ENCODE measurements at places on chromosomes 6 and 20. TPM values are rescaled to one million over a fixed set of nuclear protein-coding genes. Genes with fewer than 3 reads are reported as not detected.

- H3K4me3 ChIP-seq: no peak overlapping the region
- no peak overlapping the region for H3K27ac ChIP-seq
- H3K36me3 ChIP-seq: no peaks in the 10 kb centered on the region
- no peak for DNase-seq
These were observed 48.4 kb downstream of the MAP3K7 start for GRCh38 chr6:90538278-90539046.

DNA sequence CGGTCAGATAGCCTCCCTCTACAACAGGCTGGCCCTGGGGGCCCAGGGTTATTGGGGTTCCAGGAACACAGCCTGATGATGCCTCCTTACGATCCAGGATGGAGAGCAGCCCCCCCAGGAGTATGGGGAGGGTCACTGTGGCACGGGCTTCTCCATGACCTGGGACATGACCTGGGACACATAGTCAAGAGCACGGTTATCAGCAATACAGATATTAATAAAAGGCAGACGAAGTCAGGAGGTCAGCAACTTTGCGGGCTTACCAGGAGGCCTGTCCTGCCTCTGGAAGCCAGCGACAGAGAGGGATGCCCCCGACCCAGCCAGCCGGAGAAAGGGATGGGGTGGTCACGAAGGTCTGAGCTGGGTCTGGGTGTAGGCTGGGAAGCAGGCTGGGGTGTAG, 795 bp downstream of the MMP24OS start:
- peaks cover 39% of the 10 kb centered on the region for H3K4me1 ChIP-seq
- H3K4me3 ChIP-seq: peak overlapping the region; percentile 61
- H3K27ac ChIP-seq: peak overlapping the region; percentile 88
- H3K36me3 ChIP-seq: peaks cover 76% of the 10 kb centered on the region
- DNase-seq: no peak

DNA sequence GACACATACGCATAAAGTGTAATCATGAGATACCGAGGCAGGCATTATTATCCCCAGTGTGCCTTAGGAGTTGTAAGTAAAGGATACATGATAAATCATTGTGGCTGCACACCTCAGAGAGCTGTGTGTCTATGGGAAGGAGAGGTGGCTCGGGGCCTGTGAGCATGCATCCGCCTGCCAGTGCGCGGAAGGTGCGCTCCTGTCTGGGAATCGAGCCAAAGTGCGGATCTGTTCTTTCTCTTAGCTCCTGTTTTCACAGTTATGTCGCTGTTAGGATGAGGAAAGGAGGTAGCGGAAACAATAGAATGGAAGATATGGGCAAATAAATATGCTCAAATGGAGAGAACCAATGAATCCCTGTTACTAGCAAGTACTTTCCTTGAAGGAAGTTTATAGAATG, 98.0 kb downstream of the ANKRD6 start:
- no peak overlapping the region for H3K4me3 ChIP-seq
- H3K4me1 ChIP-seq: no peaks in the 10 kb centered on the region
- no peak for DNase-seq
- no peak overlapping the region for H3K27ac ChIP-seq
- no peaks in the 10 kb centered on the region for H3K27me3 ChIP-seq

DNA sequence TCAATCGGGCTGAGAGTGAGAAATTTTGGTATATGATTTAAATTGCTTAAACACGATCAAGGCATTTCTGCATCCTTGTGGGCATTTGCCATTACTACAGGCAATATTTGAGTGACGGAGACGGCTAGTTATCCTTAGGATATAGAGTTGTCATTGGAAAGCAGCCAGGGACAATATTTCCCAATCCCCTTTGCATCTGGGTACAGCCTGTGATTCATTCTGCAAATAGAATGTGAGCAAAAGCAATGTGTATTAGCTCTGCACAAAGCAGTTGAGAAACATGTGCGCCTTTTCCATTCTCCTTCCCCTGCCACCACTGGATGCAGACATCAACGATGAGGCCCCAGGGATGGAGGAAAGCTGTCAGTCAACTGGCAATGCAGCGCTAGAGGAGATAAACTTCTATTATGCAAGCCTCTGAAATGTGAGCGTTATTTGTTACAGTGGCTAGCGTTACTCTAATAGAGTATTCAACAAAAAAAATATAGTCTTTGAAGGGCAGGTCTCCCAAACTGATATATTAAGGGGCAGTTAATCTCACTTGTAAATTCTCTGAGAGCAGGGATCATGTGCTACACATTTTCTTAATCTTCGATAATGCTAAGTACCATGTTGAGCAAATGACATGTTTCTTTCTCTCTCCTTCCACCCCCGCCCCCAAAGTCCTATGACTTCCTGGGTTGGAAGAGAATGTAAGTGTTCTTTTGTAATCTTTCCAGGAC, 37.1 kb upstream of the NCOA3 start:
- no peak overlapping the region for H3K4me3 ChIP-seq
- no peaks in the 10 kb centered on the region for H3K27me3 ChIP-seq
- H3K27ac ChIP-seq: no peak overlapping the region
- H3K36me3 ChIP-seq: no peaks in the 10 kb centered on the region

DNA sequence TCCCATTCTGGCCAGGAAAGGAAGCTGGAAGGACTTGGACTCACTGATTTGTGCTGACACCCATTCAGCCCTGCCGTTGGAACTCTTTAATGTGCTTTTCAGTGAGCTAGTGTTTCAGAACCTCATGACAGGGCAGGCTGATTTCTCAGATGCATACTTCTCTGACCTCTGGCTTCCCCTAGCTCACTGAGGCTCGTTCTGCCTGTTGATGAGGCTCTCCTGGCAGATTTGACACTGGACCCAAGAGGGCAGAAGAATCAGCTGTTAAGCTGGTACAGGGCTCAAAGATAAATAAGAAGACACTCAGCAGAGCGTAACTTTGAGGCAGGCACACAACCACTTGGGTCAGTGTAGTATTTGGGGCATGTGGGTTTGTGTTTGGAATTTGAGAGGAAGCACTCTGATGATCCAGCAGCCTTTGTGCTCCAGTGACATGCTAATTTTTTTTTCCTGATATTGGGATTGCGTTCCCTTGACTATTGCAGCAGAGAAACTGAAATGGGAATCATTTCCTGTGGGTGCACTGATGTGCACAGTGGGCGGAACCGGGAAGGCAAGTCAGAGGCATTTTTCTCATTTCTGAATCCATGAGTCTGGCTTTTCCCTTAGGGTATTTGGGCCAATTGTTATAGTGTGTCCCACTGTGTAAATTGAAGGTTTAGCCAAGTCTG, 80.2 kb downstream of the CARMIL1 start:
- peak overlapping the region; percentile 79 for H3K27ac ChIP-seq
- no peaks in the 10 kb centered on the region for H3K27me3 ChIP-seq
- peaks cover 18% of the 10 kb centered on the region for H3K4me1 ChIP-seq
- H3K4me3 ChIP-seq: peak overlapping the region; percentile 12
- DNase-seq: peak; percentile 85

DNA sequence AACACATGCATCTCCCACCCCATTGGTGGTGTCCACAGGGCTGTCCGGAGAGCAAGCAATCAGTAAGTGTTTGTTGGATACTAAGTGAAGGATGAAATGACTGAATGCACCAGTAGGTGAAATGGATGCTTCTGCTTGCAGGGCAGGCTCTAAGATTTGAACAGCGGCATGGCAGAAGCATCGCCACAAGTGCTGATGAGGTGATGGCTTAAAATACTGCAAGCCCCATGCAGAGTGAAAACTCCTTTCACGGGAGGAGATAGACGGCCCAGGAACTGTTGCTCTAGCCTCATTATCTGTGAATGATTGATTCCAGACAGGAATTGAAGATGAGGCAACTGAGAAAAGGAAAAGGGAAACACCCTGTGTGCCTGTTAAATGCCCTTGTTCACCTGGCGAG, 158.9 kb downstream of the LY86 start:
- peaks cover 29% of the 10 kb centered on the region for H3K4me1 ChIP-seq
- no peaks in the 10 kb centered on the region for H3K36me3 ChIP-seq

The ATP9A gene
- polyA plus RNA-seq: 157 TPM

The DAAM2 gene
- polyA plus RNA-seq: 118 TPM

The DSP gene
- 39.1 TPM for polyA plus RNA-seq

The PARD6B gene
- 5.0 TPM for polyA plus RNA-seq

The GRM1 gene
- polyA plus RNA-seq: 6.7 TPM

The AP5S1 gene
- polyA plus RNA-seq: 12.4 TPM

The RUNX2 gene
- polyA plus RNA-seq: 2.2 TPM
